ENCODE measurements at places on chromosomes 16 and 17. TPM values are rescaled to one million over a fixed set of nuclear protein-coding genes. Genes with fewer than 3 reads are reported as not detected.
A peak's percentile ranks its signal among the peaks of the same experiment; 100 is the strongest.

- no peak for DNase-seq
Observed at GRCh38 chr17:39642291-39643074, 5.5 kb downstream of the STARD3 start.

- DNase-seq = no peak
Observed at GRCh38 chr16:53545433-53545832, 42.4 kb upstream of the AKTIP start.

The CMTM2 gene
- not detected for total RNA-seq

GRCh38 chr16:57544124-57544653 is 1.7 kb downstream of the ADGRG5 start:
- peak; percentile 31 for DNase-seq

The FN3K gene
- total RNA-seq = 14.2 TPM

GRCh38 chr17:66652840-66653507 is 181.9 kb upstream of the CACNG5 start:
- DNase-seq = no peak

DNA sequence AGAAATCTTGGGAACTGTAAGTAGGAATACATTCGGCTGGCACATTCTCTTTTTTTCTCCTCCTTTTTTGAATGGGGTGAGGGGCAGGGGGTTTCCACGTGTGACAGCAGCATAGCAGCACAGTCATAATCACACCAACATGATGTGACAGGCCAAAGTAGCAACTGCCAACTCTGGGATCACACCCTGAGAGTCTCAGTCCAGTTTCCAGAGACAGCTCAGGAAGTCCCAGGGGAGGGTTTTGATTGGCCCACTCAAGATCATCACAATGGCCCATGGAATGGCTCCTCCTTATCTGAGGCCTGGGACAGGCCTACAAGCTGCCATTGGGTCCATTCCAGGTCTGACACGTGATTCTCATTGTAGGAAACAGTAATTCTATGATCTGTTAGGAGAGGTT is 207.1 kb upstream of the ASIC2 start:
- DNase-seq = no peak

DNA sequence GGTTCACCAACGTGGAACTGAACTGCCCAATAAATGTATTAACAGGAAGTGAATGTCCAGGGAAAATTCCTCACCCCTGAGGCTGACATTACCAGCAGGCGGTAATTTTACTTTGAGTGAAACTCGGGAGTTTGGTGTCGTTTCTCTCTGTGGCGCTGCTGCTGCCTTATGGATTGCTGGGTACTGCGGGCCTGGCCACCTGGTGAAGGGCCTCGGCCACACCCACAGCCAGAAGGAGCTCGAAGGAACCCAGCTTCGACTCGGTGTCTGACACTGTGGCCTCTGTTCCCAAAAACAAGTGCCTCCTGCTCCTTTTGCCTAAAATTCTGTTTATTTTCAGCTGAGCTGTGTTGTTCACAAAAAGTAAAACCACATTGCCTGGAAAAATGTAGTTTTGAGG is 115.0 kb downstream of the BANP start:
- no peak for DNase-seq

DNA sequence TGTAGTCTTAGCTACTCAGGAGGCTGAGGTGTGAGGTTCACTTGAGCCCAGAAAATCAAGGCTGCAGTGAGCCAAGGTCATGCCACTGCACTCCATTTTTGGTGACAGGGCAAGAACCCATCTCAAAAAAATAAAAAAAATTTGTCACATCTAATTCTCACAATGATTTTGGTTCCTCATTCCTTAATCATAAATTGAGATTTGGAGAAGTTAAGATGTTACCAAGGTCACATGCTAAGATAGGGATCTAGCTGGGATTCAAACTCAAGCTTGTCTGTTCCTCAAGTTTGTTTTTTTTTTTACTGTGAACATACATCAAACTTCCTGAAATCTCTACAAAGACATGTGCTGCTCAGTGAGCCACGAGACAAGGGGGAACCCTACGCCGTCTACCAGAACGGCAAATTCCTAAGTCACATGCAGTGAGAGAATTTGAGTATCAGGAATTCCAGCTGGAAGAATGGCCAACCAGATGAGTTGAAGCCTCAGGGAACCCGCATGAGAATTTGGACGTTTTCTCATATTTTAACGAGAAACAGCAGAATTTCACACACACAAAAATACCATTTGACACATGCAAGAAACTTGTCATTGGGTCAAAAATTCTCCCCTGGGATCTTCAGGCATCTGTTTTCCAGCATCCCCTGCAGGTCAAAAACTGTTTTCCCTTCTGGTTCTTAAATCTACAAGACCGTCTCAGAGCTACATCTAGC is 414.1 kb upstream of the GOT2 start:
- no peak for DNase-seq

The ARHGAP44 gene
- 22.2 TPM for total RNA-seq

All from H1 (cell line).